ENCODE measurements at places on chromosomes 1 and 21. TPM values are rescaled to one million over a fixed set of nuclear protein-coding genes. Genes with fewer than 3 reads are reported as not detected.

The XCL1 gene
- total RNA-seq, result not detected

The TACSTD2 gene
- total RNA-seq, result not detected

The SLAMF1 gene
- not detected for total RNA-seq

The CD101 gene
- 0.23 TPM for total RNA-seq

The NEGR1 gene
- total RNA-seq, result not detected

The LRRC38 gene
- total RNA-seq, result 0.06 TPM

The LORICRIN gene
- total RNA-seq, result not detected
